ENCODE measurements at places on chromosomes 1 and 21.

DNA sequence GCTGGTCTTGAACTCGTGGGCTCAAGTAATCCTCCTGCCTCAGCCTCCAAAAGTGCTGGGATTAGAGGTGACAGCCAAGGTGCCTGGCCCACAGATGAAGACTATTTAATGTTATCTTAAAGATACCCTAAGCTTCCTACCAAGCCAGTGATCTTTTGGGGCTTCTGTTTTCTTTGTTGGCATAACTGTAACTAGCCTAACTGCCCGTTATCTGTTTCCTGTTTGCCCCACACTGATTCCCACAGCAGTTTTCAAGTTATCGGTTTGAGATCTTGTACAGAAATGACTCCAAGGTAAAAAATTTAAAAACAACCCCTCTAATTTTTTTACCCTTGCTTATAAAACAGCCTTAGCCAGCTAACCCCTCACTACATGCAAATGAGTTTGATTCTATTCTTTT is 12.4 kb downstream of the SELL start:
- no peak for DNase-seq

DNA sequence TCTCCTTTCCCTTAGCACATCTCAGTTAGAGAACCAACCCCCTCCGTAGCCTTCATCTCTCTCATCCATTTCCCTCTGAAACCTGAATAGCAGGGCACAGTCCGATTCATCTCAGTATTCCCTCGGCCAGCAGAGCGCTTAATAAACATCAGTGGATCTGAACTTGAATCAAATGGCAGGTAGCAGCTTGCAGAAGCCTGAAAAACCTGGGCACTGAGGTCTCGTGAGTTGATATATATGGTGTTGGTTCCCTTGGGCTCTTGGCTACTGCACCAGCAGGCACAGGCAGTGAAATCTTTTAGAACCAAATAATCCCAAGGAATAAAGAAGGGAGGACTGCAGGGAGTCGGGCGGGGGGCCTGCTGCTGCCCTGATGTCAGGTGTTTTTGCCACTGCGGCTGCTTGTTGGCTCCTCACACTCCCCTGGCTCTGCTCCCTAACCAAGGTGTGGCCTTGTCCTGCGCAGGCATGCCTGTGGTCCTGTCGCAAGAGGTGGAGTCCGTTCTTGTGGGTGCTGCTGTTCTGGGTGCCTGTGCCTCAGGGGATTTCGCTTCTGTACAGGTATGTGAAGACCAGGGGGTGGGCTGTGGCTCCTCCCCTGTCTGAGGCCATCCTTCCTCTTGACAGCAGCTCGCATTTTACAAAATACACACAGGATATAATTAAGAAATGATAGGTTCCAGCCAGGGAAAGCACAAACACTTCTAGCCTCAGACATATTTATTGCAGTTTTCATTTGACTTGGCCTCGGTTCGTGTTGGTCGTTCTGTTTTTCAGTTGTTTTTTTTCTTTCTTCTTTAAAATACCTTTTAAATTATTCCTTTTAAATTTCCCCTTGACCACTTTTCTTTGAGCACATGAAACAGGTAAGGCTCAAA is 140.9 kb upstream of the HOOK1 start:
- DNase-seq: no peak

DNA sequence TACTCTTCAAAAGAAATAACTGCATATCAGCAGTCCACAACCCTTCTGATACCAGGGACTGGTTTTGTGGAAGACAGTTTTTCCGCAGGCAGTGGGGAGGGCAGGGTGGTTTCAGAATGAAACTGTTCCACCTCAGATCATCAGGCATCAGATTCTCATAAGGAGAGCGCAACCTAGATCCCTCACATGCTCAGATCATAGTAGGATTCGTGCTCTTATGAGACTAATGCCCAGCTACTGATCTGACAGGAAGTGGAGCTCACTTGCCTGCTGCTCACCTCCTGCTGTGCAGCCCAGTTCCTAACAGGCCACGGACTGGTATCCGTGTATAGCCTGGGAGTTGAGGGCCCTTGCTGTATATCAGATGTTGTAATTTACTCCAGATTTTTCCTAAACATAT is 11.5 kb downstream of the RO60 start:
- DNase-seq: no peak

DNA sequence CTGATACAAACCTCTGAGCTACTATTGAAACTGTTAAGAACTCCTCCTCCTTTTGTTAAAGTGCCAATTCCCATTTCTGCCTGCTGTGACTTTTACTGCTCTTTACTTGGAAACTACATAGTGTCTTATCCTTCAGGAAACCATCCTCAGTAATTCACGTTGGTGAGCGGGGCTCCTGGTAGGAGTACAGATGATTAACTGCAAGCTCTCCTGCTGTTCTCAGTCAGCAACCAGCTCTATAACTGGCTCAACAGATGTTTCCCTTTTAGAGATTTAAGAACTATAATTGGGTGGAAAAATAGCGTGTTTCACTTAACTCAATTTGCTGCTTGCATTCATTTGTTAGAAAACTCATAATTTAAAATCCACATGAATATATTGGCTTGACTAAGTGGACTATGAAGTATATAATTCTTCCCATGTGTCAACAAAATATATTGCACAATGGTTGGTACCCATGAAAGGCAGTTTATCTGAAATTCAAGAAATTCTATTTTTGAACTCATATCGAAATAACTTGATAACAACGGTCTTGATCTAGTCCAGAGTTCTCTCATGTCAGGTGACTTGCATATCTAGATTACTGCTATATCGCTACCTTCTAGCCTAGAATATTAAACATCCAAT is 574.0 kb downstream of the KCNT2 start:
- DNase-seq: no peak

- DNase-seq: no peak
These were observed 616.8 kb downstream of the NCAM2 start for GRCh38 chr21:21614966-21615365.

- no peak for DNase-seq
These were observed 11.0 kb upstream of the TNFRSF8 start for GRCh38 chr1:12052008-12052573.

GRCh38 chr1:92191726-92192125 is 26.0 kb upstream of the C1orf146 start:
- no peak for DNase-seq

GRCh38 chr1:231951374-231951773 is 324.8 kb downstream of the DISC1 start:
- no peak for DNase-seq

Measured in GDM1 (cell line).